ENCODE measurements at places on chromosomes 7 and 10.

DNA sequence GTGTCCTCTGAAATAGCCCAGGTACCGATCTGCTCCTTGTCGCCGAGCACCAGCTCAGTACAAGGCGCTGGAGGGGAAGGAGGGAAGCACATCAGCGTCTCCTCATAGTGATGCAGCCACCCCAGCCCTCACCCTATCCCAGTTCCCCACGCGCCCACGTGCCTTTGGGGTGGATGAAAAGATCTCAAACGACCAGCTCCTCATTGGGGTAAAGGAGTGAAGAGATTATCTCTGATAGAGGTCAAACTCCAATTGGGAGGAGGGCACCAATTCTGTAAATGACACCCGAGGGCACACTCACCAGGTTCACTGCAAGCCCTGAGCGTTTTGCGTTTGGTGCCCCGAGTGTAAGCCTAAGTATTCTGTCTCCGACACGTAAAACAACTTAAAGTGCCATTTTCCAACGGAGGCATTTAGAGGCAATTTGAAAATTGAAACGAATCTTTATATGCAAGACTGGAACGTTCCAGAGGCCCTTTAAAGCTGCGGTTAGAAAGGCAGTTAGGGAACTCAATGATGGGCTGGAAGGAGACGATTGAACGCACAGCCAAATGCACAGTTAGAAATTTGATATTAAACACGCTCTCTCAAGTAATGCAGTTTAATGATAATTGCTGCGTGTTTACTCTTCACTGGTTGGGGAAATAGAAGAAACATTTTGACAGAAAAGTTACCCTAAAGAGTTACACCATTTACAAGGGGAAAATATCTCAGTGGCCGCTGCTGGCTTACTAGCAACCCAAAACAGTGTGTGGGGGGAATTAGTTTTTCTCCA lies 8.9 kb upstream of the EMX2 start:
- no peak for DNase-seq

- peak; percentile 57 for DNase-seq
Observed at GRCh38 chr7:88111140-88111743, 108.6 kb downstream of the SRI start.

GRCh38 chr10:4108693-4109092 lies 323.7 kb upstream of the KLF6 start:
- no peak for DNase-seq

DNA sequence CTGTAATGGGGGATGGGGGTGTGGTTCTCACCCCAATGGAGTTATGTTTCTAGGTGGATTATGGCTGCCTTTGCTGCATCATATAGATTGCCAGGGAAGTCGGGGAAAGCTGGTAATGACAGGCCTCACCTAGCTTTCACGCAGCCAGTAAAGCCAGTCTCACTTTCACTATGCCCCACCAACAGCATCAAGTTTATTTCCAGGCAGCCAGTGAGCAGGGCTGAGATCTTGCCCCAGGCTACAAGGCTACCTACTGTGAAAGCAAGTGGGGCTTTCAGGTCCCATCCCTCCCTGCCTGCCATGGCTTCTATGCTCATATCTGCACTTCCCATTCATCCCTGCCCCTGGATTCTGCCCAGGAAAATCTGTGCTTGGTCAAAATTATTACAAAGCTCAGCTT lies 61.7 kb upstream of the NXPH1 start:
- no peak for DNase-seq

DNA sequence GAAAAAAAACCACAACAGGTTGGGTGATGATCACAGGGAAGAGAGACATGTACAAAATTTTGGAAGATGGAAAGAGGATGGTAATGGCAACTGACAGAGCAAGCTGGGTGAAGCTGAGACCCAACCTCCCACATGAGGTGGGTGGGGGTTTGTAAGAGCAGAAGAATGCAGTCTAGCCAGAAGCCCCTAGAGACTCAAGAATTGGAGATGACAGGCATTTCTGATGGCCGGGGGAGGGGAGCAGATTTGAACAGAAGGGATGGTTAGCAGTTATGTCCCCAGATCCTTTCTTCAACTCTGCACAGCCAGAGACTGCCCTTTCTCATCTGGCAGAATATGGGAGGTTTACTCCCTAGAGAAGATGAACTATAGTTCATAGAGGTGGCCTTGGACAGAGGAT lies 208.0 kb downstream of the GALNT17 start:
- no peak for DNase-seq

GRCh38 chr10:133400624-133401424 lies 6.9 kb downstream of the MTG1 start:
- DNase-seq, result no peak

GRCh38 chr10:95350219-95350829 lies 59.5 kb upstream of the PDLIM1 start:
- no peak for DNase-seq

- no peak for DNase-seq
Observed at GRCh38 chr10:97179731-97180362, 5.9 kb downstream of the SLIT1 start.

DNA sequence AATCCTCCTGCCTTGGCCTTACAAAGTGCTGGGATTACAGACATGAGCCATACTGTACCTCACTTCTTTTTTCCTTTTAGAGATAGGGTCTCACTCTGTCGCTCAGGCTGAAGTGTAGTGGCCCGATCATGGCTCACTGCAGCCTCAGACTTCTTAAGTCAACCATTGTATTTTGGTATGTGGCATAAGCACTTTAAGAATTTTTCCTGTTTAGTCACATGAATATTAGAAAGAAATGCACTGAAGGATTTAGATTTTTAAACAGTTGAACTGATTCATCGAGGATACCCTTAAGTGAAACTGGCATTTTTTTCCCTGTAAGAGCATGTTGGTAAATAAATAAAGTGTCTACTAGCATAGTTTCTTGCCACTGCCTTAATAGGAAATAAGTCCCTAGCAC lies 319.3 kb upstream of the CACNA2D1 start:
- no peak for DNase-seq

DNA sequence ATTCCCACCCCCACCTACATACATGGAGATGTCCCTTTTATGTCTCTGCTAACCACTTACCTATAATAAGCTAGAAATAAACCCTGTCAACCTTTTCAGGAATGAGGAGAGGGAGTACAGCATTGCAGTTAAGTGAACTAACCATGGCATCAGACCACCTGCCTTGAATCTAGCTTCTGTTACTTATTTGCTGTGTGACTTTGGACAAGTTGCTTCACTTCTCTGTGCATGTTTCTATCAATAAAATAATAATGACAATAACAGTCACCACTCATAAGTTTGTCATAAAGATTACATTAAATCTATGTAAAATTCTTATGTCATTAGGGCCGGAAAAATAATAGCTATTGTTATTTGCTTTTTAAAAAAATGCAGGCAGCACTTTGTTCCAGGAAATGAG lies 881.1 kb upstream of the AUTS2 start:
- no peak for DNase-seq

GRCh38 chr7:51142741-51143385 lies 173.7 kb downstream of the COBL start:
- DNase-seq, result no peak

DNA sequence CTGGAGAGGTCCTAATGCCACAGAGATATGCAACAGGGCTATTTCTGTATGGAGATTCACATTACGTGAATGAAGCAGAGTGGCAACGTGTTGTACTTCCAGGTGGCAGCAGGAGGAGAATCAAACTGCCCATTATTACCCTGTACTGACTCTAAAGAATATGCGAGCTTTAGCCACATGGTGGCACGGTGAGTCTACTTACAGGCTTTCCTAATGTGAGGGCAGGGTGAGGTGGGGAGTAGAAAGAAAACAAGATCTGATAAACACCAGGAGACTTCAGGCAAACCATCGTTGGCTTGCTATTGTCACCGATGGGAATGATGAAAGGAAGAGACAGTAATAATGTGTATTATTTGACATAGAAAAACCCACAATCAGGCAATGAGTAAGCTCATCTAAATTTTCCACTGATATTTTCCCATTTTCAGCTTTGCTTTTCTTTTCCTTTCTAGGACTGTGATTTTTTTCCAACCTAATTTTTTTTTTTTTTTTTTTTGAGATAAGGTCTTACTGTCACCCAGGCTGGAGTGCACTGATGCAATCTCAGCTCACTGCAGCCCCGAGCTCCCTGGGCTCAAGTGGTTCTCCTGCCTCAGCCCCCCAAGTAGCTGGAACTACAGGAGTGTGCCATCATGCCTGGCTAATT lies 164.3 kb downstream of the BTAF1 start:
- DNase-seq, result peak; percentile 73

- DNase-seq, result no peak
Observed at GRCh38 chr10:13844651-13845050, 257.9 kb downstream of the PRPF18 start.

GRCh38 chr7:101537205-101537604 lies 91.9 kb downstream of the MYL10 start:
- no peak for DNase-seq

GRCh38 chr10:91987397-91988037 lies 63.9 kb downstream of the BTAF1 start:
- no peak for DNase-seq

DNA sequence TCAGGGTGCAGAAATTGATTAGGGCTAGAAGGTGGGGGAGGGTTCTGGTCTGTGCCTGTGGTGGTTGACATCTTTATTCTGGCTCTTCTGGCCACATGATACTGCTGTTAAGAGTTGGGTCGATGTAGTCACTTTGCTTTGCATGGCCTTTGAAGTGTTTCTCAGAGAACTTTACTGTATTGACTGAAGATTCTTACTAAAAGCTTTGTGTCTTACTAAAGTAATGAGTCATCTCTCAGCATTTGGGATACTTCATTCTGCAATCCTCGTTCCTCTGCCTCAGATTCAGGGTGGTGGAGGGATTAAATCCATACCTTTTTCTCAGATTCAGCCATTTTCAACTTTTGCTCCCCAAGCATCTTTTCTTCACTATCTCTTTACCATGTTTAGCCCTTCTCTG lies 38.6 kb downstream of the STEAP4 start:
- DNase-seq, result no peak

DNA sequence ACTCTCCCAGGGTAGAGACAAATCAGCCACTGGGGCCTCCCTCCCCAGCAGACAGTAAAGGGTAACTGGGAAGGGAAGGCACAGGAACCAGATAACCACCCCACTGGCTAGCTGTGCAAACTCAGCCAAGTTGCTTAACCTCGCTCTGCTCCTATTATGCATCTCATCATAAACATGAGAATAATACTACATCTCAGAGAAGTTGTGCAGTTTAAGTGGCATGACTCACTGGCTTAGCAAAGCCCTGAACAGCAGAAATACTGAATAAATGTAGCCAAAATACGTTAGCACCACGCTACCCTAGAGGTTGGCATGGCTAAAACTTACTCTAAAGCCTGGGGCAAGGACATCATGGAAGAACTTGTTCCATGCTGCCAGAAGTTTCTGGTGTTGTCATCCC lies 128.1 kb upstream of the ANK3 start:
- DNase-seq, result no peak

DNA sequence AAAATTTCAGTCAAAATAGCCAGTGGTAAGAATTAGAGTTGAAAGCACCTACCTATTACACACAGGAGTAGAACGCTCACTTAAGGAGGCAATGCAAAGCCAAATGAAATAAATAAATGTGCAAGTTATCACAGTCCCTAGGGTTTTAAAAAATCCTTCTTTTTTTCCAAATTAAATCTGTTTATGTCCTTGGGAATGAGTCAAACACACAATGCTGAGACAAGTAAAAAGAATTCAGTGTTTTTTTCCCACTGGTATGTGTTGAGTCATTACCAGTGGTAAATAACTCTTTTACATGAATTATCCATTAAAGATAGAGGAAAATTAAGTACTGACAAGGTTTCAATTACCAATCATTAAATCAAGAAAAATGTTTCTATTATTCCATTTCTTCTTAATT lies 438.6 kb downstream of the TNS3 start:
- peak; percentile 55 for DNase-seq

DNA sequence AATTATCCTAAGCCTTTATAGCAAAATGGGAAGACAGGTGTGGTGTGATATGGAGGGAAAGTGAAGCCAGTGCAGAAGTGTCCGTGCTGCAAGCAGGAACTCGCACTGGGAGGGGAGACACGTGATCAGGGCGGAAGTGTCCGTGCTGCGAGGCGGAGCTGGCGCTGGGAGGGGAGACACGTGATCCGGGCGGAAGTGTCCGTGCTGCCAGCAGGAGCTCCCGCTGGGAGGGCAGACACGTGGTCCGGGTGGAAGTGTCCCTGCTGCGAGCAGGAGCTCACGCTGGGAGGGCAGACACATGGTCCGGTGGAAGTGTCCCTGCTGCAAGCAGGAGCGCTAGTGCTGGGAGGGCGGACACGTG lies 40.5 kb upstream of the PRKAR1B start:
- DNase-seq, result no peak

GRCh38 chr7:154914308-154914995 lies 88.5 kb downstream of the PAXIP1 start:
- DNase-seq, result no peak

DNA sequence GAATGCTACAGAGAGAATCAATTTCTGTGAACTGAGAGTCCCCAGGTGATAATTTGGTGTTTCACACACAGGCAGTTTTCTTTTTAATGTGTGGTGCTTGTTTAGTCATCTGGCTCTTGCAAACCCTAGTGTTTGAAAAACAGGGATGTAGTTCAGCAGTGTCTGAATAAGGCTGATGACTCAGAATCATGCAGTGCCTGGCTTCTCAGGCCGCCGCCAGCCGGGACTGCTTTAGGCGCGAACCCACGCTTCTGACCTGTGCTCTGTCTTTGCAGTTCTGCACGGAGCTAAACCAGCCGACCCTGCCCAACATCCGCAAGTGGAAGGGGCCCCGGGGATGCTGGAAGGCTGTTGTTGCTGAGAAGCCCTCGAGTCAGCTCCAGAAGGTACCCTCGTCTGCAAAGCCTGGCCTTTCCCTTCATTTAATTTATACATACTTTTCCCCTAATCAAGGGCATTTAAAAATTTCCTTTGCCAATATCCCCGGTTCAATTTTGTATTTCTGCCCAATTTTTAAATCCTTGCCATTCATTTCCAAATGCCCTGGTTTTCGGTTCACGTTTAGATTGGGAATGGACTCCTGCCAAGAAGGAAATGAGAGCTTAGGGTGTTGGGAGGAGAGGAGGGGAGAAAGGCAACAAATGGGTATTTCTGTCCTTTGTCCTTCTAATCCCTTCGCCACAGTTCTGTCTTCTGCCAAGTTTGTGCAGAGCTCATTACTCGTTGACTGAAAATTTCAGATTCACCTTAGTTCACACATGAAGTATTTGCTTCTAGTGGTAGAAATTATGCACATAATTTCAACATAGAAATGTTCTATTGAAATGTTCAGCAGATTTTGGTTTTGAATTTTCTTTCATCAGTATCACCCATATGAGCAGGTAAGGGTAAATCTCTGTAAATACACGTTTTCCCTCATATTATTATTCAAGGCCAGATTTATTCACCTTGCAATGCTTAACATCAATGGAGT lies 108.5 kb upstream of the ANLN start:
- DNase-seq, result peak; percentile 63

GRCh38 chr10:63320683-63321082 lies 145.1 kb downstream of the JMJD1C start:
- DNase-seq, result no peak

- no peak for DNase-seq
Observed at GRCh38 chr10:104526188-104526587, 114.9 kb upstream of the SORCS3 start.
